Left renal cortex interstitium (tissue), 4 donors: ENCODE measurements at places on chromosomes 6 and 20. TPM values are rescaled to one million over a fixed set of nuclear protein-coding genes. Genes with fewer than 3 reads are reported as not detected.

DNA sequence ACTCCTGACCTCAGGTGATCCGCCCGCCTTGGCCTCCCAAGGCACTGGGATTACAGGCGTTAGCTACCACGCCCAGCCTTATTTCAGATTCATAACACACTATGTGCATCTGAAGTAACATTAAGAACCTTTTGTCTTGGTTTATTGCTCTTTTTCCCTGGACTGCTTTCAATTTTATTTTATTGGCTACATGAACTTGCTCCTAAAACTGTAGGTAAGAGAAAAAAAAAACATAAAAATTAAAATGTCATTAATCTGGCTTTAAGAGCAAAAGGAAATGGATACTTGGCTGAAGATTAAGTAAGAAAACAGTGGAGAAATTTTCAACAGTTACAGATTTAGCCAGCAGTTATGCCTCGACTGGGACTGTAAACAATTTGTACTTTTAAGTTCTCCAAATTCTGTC is 62.5 kb downstream of the GJA1 start:
- no peak for DNase-seq

DNA sequence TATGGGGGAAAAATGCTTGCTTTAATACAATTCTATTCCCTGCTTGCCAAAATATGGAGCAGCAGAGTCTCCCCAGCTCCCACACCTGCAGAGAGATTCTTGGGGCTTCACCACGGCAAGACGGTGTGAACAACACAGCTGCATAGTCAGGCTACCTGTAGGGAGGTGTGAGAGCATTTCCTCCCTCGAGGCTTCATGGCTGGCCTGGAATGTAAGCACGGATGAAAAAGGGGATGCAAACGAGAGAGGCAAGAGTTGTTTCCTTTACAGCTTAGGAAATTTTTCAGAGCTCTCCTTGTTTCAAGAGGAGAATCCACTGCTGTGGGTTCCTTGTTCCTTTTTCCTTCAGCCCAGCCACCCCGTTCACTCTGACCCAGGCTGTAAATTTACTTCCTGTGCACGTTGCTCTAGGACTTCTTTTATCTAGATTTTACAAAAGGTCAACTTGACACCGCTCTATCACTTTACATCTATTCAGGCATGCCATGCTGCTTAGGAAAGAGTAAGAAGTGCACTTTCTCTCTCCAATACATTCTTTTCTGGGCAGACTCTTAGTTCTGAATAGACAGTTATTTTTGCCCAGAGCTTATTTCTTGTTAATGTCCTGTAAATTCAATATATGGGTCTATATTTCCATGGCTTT is 197.1 kb downstream of the KHDC1L start:
- DNase-seq, result no peak

DNA sequence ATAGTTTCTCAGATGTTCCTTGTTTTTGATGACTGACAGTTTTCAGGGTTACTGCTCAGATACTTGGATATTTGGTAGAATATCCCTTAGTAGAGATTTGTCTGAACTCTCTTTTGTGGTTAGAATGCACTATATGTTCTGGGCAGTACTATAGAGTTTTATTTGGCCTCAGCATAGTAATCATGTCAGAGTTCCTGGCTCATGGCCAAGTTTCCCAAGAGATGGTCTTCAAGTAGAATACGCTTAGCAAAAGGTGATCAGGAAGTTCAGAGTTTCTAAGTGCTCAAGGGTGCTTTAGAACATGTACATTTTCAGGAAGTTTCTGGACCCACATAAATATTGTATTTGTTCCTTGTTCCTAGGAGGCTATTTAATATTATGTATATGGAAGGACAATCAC is 1209.7 kb upstream of the GJE1 start:
- no peak for DNase-seq

GRCh38 chr6:152301021-152301764 is 336.0 kb downstream of the SYNE1 start:
- no peak for DNase-seq

- DNase-seq, result no peak
These were observed 657.5 kb downstream of the GRIK2 start for GRCh38 chr6:102051001-102051400.

DNA sequence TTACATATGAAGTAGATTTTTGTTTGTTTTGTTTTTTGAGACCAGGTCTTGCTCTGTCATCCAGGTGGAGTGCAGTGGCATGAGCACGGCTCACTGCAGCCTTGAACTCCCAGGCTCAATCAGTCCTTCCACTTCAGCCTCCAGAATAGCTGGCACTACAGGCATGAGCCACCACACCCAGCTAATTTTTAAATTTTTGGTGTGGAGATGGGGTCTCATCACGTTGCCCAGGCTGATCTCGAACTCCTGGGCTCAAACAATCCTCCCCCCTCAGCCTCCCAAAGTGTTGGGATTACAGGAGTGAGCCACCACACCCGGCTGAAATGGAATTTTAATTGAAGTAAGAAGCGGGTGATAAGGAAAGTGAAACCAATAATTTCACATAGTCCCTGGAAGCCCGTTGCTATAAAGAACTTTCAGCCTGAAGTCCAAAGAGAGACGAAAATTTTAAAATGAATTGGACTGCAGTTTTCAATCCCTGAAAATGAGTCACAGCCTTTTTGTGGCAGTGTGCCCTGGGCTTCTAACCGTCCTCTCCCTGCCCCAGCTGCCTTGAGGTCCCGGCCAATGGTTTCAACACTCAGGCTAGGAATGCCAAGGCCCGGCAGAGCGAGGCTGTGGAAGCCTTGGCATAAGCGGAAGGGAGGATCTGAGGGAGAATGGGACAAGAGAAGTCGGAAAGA is 757 bp downstream of the RAET1E start:
- no peak for DNase-seq

DNA sequence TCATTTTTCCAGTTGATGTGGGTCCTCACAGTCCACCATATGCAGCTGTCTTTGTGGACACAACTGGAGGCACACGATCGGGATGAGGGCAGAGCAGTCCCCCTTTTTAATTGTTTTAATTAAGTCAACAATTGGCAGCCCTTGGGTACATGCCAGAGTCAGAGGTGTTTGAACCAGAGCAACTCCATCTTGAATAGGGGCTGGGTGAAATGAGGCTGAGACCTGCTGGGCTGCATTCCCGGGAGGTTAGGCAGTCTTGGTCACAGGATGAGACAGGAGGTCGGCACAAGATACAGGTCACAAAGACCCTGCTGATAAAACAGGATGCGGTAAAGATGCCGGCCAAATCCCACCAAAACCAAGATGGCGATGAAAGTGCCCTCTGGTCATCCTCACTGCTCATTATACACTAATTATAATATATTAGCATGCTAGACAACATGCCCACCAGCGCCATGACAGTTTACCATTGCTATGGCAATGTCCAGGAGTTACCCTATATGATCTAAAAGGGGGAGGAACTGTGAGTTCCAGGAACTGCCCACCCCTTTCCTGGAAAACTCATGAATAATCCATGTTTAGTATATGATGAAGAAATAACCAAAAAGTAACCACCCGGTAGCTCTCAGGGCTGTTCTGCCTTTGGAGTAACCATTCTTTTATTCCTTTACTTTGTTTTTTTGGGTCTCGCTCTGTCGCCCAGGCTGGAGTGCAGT is 31.8 kb upstream of the BLCAP start:
- DNase-seq, result no peak

DNA sequence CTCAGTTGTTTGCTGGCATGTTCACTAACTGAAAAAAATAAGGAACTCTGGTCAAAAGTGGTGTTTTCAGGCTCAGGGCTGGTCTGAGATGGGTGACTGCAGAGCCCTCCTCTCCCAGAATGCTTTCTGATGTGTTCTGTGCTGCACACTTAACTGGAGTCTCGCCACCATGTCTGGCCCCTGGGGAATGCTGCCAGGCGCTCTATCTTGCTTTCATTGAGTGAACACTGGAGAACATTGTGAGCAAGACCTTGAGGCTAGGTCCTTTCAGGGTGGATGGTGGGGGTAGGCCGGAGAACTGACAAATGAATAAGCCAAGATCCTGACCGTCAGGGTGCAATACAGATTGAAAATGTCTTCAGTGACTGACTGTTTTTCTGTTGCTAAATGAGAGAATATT is 19.5 kb downstream of the PANK2 start:
- DNase-seq, result no peak

- no peak for DNase-seq
These were observed 84.9 kb downstream of the ATXN1 start for GRCh38 chr6:16676376-16676775.

- DNase-seq, result no peak
These were observed 236.8 kb upstream of the MAN1A1 start for GRCh38 chr6:119586250-119586882.

DNA sequence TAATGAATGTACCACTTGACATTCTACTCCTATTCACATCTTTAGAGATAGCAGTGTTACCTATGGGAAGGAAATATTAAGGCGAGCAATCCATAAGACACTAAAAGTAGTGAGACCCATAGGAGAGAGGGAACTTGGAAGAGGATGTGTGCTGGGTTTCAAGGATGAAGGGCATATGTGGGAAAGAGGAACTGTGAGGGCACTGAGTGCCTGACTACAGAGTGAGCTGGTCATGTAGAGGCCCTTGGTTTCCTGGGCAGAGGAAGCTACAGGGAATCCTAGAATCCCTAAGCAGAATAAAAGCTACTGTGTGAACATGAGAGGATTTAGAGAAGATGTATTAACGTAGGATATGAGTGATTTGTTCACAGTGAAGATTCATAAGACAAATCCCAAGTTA is 262.8 kb downstream of the FARS2 start:
- DNase-seq, result no peak

DNA sequence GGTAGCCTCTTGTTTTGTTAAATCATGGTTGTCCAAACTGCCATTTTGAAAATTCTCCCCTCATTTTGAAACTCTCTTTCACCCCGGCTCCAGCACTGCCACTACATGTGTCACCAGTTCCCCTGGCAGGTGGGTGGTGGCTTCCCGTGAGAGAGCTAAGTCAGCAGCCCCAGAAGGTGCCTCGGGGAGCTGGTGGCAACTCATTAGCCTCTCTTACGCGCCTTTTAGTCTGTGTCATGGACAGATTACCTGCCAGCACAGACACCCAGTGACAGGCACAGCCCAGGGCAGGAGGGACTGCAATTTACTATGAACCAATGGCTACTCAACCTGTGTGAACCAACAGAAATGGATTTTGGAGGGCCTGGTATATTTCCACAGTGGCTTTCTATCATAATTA is 147.1 kb upstream of the SASH1 start:
- no peak for DNase-seq

C6orf15 gene
- not detected for polyA plus RNA-seq

KIFC1 gene
- 49.1 TPM for polyA plus RNA-seq

CRIP3 gene
- polyA plus RNA-seq, result 2.2 TPM
